ENCODE measurements at places on chromosomes 16 and 17.

DNA sequence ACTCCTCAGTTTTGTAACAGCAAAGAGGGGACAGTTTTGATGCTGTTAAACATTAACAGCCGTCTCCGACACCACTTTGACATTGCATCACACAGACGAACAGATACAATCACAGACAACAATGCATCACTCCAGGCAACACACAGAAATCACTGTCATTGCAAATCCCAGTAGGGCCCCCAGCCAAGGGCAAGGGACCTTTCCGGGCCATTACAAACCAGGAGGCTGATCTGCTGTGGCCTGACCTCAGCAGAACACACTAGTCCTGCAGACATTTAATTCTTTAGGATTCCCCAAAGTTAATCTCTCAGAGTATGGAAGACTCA lies 136.2 kb upstream of the RCVRN start:
- no peak for DNase-seq

GRCh38 chr17:80789356-80789902 lies 202.2 kb upstream of the CHMP6 start:
- DNase-seq, result peak; percentile 93

DNA sequence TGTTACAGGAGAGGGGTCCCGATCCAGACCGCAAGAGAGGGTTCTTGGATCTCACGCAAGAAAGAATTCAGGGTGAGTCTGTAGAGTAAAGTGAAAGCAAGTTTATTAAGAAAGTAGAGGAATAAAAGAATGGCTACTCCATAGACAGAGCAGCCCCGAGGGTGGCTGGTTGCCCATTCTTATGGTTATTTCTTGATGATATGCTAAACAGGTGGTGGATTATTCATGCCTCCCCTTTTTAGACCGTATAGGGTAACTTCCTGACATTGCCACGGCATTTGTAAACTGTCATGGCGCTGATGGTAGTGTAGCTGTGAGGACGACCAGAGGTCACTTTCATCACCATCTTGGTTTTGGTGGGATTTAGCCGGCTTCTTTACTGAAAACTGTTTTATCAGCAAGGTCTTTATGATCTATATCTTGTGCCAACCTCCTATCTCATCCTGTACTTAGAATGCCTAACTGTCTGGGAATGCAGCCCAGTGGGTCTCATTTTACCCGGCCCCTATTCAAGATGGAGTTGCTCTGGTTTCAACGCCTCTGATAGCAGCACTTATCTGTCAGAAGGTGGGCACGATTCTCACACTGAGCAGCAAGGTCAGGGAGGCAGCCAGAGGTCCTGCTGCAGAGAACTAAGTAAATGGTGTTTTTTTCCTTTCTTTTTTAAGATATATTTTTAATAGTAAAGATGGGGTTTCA lies 26.5 kb upstream of the XYLT2 start:
- no peak for DNase-seq

DNA sequence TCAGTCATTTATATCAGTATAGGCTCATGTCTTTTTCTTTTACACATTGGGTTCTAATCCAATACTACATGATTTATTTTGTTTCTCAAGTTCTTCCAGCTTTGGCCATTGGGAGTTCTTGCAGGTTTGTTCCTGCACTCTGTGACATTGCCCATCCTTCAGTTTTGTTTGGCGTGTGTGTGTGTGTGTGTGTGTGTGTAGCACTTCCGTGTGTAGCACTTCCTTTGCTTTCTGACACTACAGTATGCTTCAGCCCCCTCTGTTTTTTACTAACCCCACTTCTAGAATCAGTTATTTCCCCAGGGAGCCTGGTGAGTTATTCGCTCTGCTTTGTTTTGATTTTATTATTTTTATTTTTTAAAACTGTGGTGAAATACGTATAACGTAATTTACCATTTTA lies 75.6 kb upstream of the LGALS9 start:
- no peak for DNase-seq

Measured in brain pericyte (primary cell).